Osteocyte (in vitro differentiated cells): ENCODE measurements at places on chromosomes 6 and 20. TPM values are rescaled to one million over a fixed set of nuclear protein-coding genes. Genes with fewer than 3 reads are reported as not detected.

Gene PIGU
- total RNA-seq = 15.5 and 18.2 TPM in 2 replicates

Gene DBNDD2
- total RNA-seq = 37.4 and 37.7 TPM in 2 replicates

Gene ENTPD6
- 62.0 and 62.5 TPM in 2 replicates for total RNA-seq

Gene C20orf202
- total RNA-seq = not detected in 2 replicates

DNA sequence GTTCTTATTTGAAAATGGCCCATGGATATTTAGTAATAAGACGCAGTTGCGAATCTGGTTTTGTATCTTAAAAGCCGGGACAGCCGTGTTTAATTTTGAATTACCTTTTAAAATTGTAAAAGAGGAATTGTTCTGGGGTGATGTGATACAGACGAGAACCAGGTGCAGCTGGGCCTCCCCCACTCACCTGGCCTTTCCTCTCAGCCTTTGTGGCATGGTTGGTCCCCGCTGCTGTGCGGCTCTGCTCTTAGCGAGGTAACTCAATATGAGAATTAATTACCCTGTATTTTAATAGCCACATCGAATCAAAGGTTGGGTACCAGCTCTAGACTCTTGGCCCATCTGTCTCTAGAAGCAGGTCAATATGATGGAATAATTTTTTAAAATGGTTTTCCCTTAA, 56.5 kb upstream of the DACT2 start:
- H3K27ac ChIP-seq = no peak overlapping the region
- no peaks in the 10 kb centered on the region for H3K36me3 ChIP-seq
- no peak overlapping the region for H3K4me3 ChIP-seq
- no peak for DNase-seq
- H3K4me1 ChIP-seq = no peaks in the 10 kb centered on the region

DNA sequence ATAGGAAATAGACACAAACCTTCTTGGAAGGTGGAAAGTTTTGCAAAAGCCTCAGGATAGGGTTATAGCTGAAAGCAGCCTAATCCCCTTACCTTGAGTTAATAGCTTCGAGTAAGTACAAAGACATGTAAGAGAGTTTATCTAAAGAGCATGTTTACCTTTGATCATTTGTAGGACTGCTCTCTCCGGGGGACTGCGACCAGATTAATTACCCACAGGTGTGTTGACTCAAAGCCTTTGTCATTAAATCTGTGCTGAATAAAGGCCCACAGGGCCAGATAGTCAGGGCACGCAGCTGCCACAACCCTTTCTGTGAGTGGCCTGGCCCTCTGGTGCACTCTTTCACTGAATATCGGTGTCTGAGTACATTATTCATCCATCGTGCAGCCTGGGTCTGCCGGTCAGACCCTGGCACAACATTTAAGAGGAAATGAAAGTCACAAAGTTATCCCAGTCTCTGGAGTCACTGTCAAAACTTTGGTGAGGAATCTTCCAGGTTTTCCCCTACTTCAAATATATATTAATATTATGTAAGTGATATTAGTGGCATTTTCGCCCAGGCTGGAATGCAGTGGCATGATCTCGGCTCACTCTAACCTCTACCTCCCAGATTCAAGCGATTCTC, 5.4 kb upstream of the MICA start:
- no peak overlapping the region for H3K27ac ChIP-seq
- no peaks in the 10 kb centered on the region for H3K36me3 ChIP-seq
- no peaks in the 10 kb centered on the region for H3K27me3 ChIP-seq
- peaks cover 45% of the 10 kb centered on the region for H3K4me1 ChIP-seq

GRCh38 chr6:132122871-132123270, 171.7 kb upstream of the CCN2 start:
- H3K4me1 ChIP-seq = peaks cover 19% of the 10 kb centered on the region
- no peaks in the 10 kb centered on the region for H3K27me3 ChIP-seq
- H3K27ac ChIP-seq = peak overlapping the region; percentile 45
- no peak for DNase-seq
- peaks cover 3% of the 10 kb centered on the region for H3K36me3 ChIP-seq
- H3K4me3 ChIP-seq = peak overlapping the region; percentile 5

DNA sequence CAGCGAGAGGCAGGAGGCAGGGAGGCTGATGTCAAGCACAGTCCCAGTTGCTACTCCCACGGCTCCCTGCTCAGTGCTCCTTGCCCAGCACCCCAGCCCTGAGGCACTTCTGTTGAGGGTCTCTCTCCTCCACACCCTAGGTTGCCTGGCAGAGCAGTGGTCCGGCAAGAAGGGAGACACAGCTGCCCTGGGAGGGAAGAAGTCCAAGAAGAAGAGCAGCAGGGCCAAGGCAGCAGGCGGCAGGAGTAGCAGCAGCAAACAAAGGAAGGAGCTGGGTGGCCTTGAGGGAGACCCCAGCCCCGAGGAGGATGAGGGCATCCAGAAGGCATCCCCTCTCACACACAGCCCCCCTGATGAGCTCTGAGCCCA, 9.1 kb downstream of the CNPY3 start:
- DNase-seq = no peak
- H3K36me3 ChIP-seq = peaks cover 19% of the 10 kb centered on the region
- no peak overlapping the region for H3K27ac ChIP-seq
- H3K4me1 ChIP-seq = no peaks in the 10 kb centered on the region
- H3K4me3 ChIP-seq = no peak overlapping the region

DNA sequence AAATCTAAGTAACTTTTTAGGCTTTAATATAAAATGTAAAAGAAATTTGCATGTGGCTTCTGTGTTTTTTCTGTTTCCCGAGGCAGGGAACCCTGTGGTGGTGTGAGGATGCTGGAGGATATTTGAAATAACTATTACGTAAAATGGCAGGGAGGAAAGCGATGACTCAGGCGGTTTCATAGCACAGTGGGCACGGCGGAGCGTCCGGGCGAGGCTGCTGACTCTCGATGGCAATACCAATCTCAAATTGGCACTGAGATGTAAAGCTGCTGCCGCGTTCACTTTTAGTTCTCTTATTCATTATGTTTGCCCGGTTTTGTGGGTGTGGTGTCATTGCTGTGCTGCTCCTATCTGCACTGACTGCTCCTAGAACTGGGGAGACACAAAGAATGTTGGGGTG, 254.3 kb downstream of the THBS2 start:
- no peaks in the 10 kb centered on the region for H3K36me3 ChIP-seq
- no peak for DNase-seq
- no peaks in the 10 kb centered on the region for H3K27me3 ChIP-seq
- no peak overlapping the region for H3K4me3 ChIP-seq
- no peak overlapping the region for H3K27ac ChIP-seq

DNA sequence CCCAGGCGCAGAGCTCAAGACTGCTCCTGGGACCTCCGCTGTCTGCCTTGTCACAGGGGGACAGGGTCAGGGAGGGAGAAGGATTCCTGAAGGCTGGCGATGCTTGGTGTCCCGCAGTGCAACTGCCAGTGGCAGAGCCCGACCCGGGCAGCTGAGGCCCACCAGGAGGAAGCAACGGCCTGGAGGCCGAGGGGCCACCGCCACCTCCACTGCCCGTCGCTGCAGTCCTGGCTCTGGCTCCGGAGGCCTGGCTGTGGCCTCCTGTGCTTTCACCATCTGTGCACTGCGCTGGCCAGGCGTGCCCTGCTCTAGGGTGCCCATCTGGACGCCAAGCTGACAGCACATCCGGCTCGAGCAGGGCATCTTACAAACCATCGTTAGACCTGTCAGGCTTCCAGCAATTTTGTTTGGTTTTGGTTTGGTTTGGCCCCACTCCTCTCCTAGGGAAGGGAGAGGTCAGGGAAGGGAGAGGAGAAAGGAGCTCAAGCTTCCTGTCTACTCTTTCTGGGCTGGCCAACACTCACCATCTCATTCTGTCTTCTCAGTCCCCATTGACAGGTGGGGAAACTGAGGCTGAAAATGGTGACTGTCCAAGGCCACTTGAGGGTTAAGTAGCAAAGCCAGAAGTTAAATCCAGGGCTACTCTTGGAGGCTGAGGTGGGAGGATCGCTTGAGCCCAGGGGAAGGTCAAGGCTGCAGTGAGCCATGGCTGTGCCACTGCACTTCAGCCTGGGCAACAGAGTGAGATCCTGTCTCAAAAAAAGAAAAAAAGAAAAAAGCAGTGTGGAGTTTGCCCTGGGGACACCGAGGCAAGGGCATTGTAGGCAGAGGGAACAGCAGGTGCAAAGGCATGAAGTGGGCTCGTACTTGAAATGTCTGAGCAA, 37.7 kb upstream of the NOL4L start:
- H3K36me3 ChIP-seq = no peaks in the 10 kb centered on the region
- H3K27me3 ChIP-seq = peaks cover 13% of the 10 kb centered on the region
- H3K27ac ChIP-seq = no peak overlapping the region
- no peak overlapping the region for H3K4me3 ChIP-seq
- H3K4me1 ChIP-seq = peaks cover 6% of the 10 kb centered on the region

DNA sequence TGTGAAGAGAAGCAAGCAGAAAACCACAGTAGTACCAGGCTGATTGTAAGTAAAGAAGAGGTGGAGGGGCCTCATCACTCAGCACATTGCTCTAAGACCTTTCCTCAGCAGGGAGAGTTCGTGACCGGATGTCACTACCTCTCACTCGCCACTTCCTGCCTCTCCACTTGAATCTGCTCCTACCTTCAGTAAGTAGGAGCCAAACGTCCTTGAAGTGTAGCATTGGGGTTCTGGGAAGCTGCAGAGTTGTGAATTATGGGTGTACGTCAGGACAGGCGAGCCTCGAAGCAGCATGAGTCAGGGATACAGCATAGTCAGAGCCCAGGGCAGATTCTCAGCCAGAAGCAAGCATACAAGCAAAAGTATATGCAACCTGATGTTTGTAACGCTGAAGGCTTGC, 224.9 kb downstream of the PHACTR1 start:
- peaks cover 3% of the 10 kb centered on the region for H3K27me3 ChIP-seq
- no peak overlapping the region for H3K27ac ChIP-seq
- no peak overlapping the region for H3K4me3 ChIP-seq
- DNase-seq = no peak
- H3K4me1 ChIP-seq = no peaks in the 10 kb centered on the region

GRCh38 chr6:14707276-14707675, 538.6 kb upstream of the JARID2 start:
- H3K4me3 ChIP-seq = no peak overlapping the region
- no peak overlapping the region for H3K27ac ChIP-seq
- DNase-seq = no peak
- H3K4me1 ChIP-seq = peaks cover 62% of the 10 kb centered on the region

DNA sequence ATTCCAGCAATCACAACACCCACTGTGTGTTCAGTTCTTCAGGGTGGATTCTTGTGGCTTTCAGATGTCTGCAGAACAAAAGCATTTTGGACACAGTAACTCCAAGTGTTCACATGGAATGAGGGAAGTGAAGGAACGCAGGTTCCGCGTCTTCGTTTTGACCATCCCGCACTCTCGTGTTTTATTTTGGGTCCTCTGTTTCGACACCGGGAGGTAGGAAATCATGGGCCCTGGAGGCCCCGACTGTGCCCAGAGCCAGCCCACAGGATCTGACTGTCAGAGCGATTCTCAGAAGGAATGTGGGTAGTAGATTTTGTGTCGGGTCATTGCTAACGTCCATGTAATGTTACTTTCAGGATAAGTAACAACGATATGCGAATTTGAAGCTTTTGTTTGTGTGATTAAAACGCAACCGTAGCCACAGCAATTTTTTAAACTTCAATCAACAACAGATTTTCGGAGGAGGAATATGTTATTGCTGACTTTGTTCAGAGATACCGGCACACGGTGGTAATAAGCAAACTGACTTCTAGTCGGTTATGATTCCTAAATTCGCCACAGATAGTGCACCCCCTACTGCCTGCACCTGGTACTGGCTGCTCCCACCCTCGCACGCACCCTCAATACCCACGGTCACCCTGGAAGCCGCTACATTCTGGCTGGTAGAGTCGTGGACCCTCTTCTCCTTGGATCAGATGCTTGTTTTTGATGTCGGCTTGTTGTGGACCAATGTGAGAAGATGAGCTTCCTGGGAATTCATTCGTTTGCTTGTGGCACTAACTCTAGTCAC, 10.5 kb downstream of the NPEPL1 start:
- H3K27me3 ChIP-seq = no peaks in the 10 kb centered on the region
- no peaks in the 10 kb centered on the region for H3K4me1 ChIP-seq
- no peak overlapping the region for H3K4me3 ChIP-seq
- DNase-seq = peak; percentile 75
- peaks cover 28% of the 10 kb centered on the region for H3K36me3 ChIP-seq
- no peak overlapping the region for H3K27ac ChIP-seq

- DNase-seq = no peak
- no peak overlapping the region for H3K27ac ChIP-seq
- H3K4me1 ChIP-seq = peaks cover 3% of the 10 kb centered on the region
- peaks cover 36% of the 10 kb centered on the region for H3K27me3 ChIP-seq
- H3K4me3 ChIP-seq = no peak overlapping the region
- no peaks in the 10 kb centered on the region for H3K36me3 ChIP-seq
Measured at GRCh38 chr6:46628976-46629375, 23.6 kb downstream of the CYP39A1 start.

- peaks cover 24% of the 10 kb centered on the region for H3K4me1 ChIP-seq
- DNase-seq = no peak
- H3K4me3 ChIP-seq = no peak overlapping the region
- peak overlapping the region; percentile 51 for H3K27ac ChIP-seq
Measured at GRCh38 chr20:58433029-58433647, 44.1 kb downstream of the VAPB start.

- H3K27me3 ChIP-seq = no peaks in the 10 kb centered on the region
- peaks cover 4% of the 10 kb centered on the region for H3K36me3 ChIP-seq
- DNase-seq = no peak
- peaks cover 41% of the 10 kb centered on the region for H3K4me1 ChIP-seq
Measured at GRCh38 chr6:37259191-37259590, 1.2 kb upstream of the TMEM217 start.

DNA sequence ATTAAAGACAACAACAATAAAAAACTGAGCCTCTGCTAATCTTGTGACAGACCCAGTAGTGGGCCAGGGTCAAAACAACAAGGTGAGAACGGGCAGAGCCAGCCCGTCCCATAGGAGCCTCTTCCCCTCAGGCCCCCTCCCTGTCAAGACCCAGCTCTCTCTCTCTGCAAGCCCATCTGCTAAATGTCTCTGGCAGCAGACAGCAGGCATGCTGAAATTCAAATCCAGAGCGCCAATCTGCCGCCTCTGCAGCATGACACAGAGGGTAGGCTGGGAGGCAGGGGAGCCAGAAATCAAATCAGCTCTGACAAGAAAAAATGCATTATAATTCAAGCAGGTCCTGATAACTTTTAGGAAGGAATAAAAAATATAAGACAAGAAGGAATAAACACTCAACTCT, 26.3 kb downstream of the METTL24 start:
- no peak overlapping the region for H3K4me3 ChIP-seq
- H3K36me3 ChIP-seq = no peaks in the 10 kb centered on the region
- peaks cover 18% of the 10 kb centered on the region for H3K4me1 ChIP-seq

GRCh38 chr20:3980260-3981131, 34.9 kb downstream of the RNF24 start:
- DNase-seq = no peak
- no peaks in the 10 kb centered on the region for H3K27me3 ChIP-seq
- peak overlapping the region; percentile 66 for H3K4me3 ChIP-seq
- peaks cover 23% of the 10 kb centered on the region for H3K4me1 ChIP-seq
- H3K36me3 ChIP-seq = no peaks in the 10 kb centered on the region

- H3K4me1 ChIP-seq = peaks cover 57% of the 10 kb centered on the region
- DNase-seq = no peak
- H3K27ac ChIP-seq = peak overlapping the region; percentile 90
- H3K27me3 ChIP-seq = no peaks in the 10 kb centered on the region
- H3K4me3 ChIP-seq = peak overlapping the region; percentile 61
Measured at GRCh38 chr6:128491610-128492206, 28.7 kb downstream of the PTPRK start.
